ENCODE measurements at places on chromosomes 4 and X. TPM values are rescaled to one million over a fixed set of nuclear protein-coding genes. Genes with fewer than 3 reads are reported as not detected.

Gene GPR82
- total RNA-seq = not detected

Gene TMEM184C
- 22.3 TPM for total RNA-seq

Gene VSIG4
- total RNA-seq = not detected

Gene MAB21L2
- total RNA-seq = not detected

Gene EFHC2
- 0.24 TPM for total RNA-seq

Gene MAGEA2
- total RNA-seq = 0.13 TPM

Gene FAM149A
- 1.2 TPM for total RNA-seq

Gene TBC1D8B
- 1.3 TPM for total RNA-seq

Gene ANK2
- total RNA-seq = 0.68 TPM

Gene HPSE
- 1.3 TPM for total RNA-seq

Gene ATP2B3
- 0.10 TPM for total RNA-seq

Gene XKRX
- 0.89 TPM for total RNA-seq

Gene CHRNA9
- total RNA-seq = 0.98 TPM

Gene ZNF827
- total RNA-seq = 2.8 TPM

Gene SPANXN3
- total RNA-seq = not detected

Gene SLBP
- 68.3 TPM for total RNA-seq

Gene PCSK1N
- total RNA-seq = 55.7 TPM

Gene FOXR2
- total RNA-seq = not detected

Gene H2BW2
- not detected for total RNA-seq

Gene MAP3K15
- 1.7 TPM for total RNA-seq

Gene PRR32
- total RNA-seq = not detected

Gene FAM114A1
- 21.6 TPM for total RNA-seq

Gene HTN3
- not detected for total RNA-seq

Gene RAB33A
- 0.13 TPM for total RNA-seq

Gene ARSJ
- total RNA-seq = 3.7 TPM

Gene PAGE1
- not detected for total RNA-seq

Measured in A549 treated with AZD2906 at 1 μM for 4 hours (cell line).